ENCODE measurements at places on chromosomes 2 and 18. TPM values are rescaled to one million over a fixed set of nuclear protein-coding genes. Genes with fewer than 3 reads are reported as not detected.

GRCh38 chr2:16288371-16289112 is 348.2 kb downstream of the MYCN start:
- H3K4me1 ChIP-seq: no peaks in the 10 kb centered on the region
- no peaks in the 10 kb centered on the region for H3K36me3 ChIP-seq
- DNase-seq: no peak
- H3K27me3 ChIP-seq: peaks cover 29% of the 10 kb centered on the region
- no peak overlapping the region for H3K4me3 ChIP-seq

GRCh38 chr18:9191658-9192256 is 55.2 kb downstream of the ANKRD12 start:
- H3K27ac ChIP-seq: no peak overlapping the region
- H3K36me3 ChIP-seq: peaks cover 21% of the 10 kb centered on the region
- H3K27me3 ChIP-seq: no peaks in the 10 kb centered on the region
- H3K4me3 ChIP-seq: no peak overlapping the region

GRCh38 chr2:79750321-79750720 is 237.5 kb downstream of the CTNNA2 start:
- H3K4me1 ChIP-seq: no peaks in the 10 kb centered on the region
- no peak for DNase-seq
- peaks cover 22% of the 10 kb centered on the region for H3K27me3 ChIP-seq
- no peak overlapping the region for H3K27ac ChIP-seq

Gene RAB11FIP5
- 39.8 TPM for total RNA-seq
